ENCODE measurements at places on chromosomes 12 and 14.

- DNase-seq = no peak
Measured at GRCh38 chr12:103012884-103013283, 55.4 kb downstream of the ASCL1 start.

DNA sequence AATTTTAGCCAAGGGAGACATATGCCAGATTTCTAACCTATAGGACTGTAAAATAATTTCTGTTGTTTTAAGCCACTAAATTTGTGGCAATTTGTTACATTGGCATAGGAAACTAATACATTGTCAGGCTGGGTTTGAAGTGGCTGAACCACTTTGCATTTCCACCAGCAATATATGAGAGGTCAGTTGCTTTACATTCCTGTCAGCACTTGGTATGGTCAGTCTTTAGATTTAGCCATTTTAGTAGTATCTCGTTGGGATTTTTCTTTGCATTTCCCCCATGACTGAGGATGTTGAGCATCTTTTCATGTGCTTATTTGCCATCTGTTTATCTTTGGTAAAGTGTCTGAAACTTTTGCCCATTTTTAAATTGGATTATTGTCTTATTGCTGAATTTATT lies 3.9 kb downstream of the PALS1 start:
- no peak for DNase-seq

DNA sequence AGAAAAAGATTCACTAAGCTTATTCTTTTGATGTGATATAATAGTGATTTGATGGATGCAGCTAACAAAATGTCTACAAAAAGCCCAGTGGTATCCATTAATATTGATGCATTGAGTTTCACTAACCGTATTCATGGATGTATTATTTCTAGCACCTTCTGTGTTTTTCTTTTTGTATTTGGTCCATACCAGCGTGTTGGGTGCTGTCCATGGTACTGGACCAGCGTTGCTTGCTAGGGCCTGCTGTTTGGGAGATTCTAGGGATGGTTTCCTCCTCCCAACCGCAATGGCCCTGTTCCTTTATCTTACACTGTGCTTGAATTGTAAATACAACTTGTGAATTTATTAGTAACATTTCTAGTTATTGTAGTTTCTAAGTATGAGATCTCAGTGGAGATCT lies 31.7 kb downstream of the ANO4 start:
- DNase-seq = peak; percentile 15

DNA sequence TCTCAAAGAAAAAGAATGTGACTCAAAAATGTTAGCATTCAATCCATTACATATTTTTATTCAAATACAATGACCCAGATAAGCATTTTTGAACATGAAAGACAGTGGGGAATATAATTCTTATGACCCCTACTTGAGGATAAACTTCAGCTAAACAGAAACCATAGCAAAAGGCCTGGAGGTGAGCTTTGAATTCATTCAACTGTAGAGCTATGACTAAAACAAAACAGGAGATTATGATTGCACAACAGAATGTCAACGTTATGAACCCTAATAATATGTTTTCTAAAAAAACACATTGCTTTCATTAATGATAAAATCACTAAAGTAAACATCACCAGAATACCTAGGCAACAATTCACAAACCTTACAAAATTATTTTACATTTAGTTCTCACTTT lies 27.8 kb downstream of the EFCAB11 start:
- DNase-seq = no peak

- no peak for DNase-seq
Measured at GRCh38 chr12:93939641-93940325, 208.6 kb upstream of the PLXNC1 start.
